ENCODE measurements at places on chromosomes 5 and 9.

- DNase-seq = peak; percentile 73
Observed at GRCh38 chr9:21096172-21096900, 18.6 kb upstream of the IFNB1 start.

- no peak for DNase-seq
Observed at GRCh38 chr9:107363516-107364152, 80.6 kb downstream of the RAD23B start.

DNA sequence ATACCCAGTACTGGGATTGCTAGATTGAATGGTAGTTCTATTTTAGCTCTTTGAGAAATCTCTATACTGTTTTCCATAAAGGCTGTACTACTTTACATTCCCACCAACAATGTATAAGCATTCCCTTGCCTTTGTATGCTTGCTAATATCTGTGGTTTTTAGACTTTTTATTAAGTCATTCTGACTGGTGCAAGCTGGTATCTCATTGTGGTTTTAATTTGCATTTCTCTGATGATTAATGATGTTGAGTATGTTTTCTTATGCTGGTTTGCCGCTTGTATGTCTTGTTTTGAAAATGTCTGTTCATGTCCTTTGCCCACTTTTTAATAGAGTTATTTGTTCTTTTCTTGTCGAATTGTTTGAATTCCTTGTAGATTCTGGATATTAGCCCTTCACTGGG is 512.7 kb upstream of the PAPPA start:
- peak; percentile 35 for DNase-seq

DNA sequence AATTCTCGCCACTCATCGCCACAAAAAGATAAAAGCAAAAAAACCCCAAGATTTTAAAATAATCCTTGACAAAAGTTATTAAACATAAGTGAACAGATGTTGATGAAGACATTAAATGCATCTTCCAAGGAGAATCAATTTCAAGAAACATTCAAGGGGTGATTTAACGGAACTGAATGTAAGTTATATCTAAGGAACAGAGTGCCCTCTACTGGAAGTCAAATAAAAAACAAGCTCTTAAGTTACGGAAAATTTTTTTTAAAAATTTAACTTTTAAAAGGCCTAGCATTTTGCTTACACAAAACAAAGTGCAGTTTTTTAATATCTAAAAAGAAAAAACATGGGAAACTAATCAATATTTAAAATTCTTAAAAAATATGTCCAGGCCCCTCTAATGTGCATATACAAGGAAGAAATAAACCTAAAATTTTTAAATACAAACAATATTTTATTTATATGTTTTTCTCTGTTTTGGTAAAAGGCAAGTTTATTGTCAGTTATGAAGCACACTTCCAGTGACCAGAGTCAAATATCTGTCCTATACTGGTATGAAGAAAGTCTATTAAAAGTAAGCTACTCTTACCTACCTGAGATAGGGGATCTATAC is 28.0 kb downstream of the TEX10 start:
- peak; percentile 81 for DNase-seq

GRCh38 chr9:135241381-135242048 is 154.0 kb downstream of the OLFM1 start:
- no peak for DNase-seq

GRCh38 chr5:90529939-90530677 is 724 bp upstream of the LYSMD3 start:
- DNase-seq = peak; percentile 89

GRCh38 chr5:179893076-179893957 is 14.4 kb downstream of the TBC1D9B start:
- no peak for DNase-seq

DNA sequence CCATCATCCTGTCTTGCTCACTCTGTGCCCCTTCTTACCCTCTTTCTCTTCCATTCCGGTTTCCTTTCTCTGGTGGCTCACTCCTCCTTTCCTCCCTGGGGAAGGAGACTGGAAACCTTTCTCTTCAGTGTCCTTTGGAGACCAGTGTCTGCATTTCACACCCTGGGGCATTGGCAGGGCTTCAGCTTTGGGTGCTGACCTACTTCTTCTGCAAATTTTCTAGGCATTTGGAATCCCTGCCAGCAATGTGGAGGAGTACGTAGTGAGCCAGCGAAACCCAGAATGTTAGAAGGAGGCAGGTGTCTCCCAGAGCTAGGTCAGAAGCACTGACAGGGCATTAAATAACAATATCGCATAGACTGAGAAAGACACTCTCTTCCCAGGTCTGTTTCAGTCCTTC is 122.2 kb downstream of the SLC28A3 start:
- no peak for DNase-seq

DNA sequence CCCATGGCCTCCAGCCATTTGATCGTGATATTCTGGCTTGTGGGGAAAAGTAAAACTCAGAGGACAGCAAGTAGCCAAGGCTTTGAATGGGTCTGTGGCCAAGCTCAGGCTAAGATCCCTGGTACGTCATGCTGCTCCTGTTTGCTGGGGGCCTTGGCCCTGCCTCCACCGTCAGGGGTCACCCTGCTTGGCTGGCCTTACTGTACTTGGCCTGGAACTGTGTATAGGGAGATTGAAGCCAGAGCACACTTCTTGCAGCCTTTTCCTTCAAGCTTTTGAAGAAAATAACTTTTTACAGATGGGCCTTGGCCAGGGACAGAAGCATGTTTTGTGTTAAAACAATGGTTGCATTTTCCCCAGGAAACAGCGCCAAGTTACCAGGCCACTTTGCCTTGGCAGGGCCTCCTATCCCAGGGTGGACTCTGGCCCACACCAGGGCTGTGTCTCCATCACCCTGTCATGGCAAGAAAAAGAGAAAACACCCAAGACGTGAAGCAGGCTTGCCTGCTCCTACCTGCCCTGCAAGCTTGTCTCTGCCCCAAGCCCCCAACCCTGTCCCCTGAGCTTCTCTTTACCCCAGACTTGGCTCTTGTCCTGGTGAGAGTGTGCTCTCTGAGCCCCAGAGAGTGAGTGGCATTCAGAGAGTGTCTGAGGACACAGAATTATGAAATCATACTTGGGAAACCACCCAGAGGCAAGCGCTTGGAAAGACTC is 286.9 kb downstream of the GADD45G start:
- DNase-seq = peak; percentile 9

- peak; percentile 56 for DNase-seq
Observed at GRCh38 chr9:26260238-26260637, 582.0 kb upstream of the TUSC1 start.

DNA sequence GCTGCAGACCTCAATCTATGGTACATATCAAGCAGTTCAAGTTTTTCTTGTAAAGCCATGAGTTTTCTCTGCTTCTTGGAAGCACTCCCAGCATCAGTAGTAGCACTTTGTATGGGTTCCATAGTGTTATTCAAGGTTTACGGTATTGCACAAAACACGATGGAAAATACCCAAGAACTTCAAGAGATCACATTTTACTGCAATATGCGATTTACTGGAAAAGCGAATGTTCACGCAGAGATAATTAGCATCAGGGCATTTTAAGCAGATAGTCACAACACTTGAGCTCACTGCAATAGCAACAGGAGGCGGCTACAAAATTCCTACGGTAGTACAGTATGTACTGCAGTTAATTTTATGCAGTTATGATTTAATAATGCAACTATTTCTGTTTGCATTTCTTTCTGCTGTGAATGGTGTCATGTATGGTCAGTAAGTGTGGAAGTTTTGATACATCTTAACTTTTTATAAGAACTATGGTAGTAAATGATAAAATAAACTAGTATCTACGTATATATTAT is 200.8 kb downstream of the SMARCA2 start:
- no peak for DNase-seq

DNA sequence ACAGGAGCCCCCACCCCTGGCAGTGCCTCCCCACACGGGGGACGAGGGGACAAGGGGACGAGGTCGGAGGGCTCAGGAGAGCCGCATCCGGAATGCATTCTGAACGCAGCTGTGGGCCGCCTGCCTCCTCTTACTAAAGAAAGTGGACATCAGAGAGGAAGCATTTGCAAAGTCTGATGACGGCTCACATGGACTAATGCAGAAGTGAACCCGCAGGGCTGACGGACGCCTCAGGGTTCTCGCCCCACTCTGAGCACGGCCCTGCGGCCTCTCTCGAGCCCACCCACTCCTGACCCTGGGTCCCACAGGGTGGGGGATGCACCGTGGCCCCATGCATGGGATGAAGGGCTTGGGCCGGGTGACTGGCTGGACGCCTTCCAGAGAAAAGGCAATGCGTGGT is 5.9 kb downstream of the LPCAT1 start:
- no peak for DNase-seq

Measured in adipocyte (in vitro differentiated cells).